Dorsolateral prefrontal cortex (tissue), 122 donors: ENCODE measurements at places on chromosomes 5 and 9. TPM values are rescaled to one million over a fixed set of nuclear protein-coding genes. Genes with fewer than 3 reads are reported as not detected.

- no peak for DNase-seq
Measured at GRCh38 chr9:119838210-119838609, 469.0 kb upstream of the BRINP1 start.

GRCh38 chr5:90547072-90547536, 11.5 kb upstream of the ADGRV1 start:
- no peak for DNase-seq

The ALDH1A1 gene
- total RNA-seq: 54.7 TPM

GRCh38 chr5:137581776-137582175, 82.7 kb upstream of the SPOCK1 start:
- no peak for DNase-seq

- DNase-seq: no peak
Measured at GRCh38 chr9:106708475-106709146, 154.4 kb upstream of the ZNF462 start.

- DNase-seq: no peak
Measured at GRCh38 chr5:179869101-179869500, 10.5 kb upstream of the MRNIP start.

The LIX1 gene
- 29.2 TPM for total RNA-seq

DNA sequence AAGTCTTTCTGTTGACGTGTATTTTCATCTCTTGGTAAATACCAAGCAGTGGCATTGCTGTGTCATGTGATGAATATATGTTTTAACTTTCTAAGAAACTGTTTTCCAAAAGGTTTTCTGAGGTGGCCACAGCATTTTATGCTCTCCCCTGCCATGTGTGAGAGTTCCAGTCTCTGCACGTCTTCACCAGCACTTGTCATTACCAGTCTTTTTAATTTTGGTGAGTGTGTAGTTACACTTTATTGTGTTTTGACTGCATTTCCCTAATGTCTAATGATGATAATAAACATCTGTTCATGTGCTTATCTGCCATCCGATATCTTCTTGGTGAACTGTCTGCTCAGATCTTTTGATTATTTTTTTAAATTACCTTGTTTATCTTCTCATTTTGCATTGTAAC, 27.4 kb upstream of the GADD45G start:
- no peak for DNase-seq

DNA sequence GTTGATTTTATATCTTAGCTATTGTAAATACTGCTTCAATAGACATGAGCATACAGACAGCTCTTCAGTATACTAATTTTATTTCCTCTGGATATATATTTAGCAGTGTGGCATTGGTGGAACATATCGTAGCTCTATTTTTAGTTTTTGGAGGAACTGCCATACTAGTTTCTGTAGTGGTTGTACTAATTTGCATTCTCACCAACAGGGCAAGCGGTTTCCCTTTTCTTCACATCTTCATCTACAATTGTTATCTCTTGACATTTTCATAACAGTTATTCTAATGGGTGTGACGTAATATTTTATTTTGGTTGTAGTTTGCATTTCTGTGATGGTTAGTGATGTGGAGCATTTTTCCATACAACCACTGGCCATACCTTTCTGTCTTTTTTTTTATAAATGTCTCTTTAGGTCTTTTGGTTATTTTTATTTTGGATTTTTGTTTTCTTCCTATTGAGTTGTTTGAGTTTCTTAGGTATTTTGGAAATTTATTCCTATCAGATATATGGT, 32.5 kb downstream of the TAF11L14 start:
- no peak for DNase-seq

The URM1 gene
- total RNA-seq: 49.7 TPM

The GLT6D1 gene
- total RNA-seq: not detected

GRCh38 chr5:126053630-126054029, 369.6 kb upstream of the GRAMD2B start:
- DNase-seq: no peak

The GABBR2 gene
- total RNA-seq: 165 TPM

The HSD17B4 gene
- 264 TPM for total RNA-seq

DNA sequence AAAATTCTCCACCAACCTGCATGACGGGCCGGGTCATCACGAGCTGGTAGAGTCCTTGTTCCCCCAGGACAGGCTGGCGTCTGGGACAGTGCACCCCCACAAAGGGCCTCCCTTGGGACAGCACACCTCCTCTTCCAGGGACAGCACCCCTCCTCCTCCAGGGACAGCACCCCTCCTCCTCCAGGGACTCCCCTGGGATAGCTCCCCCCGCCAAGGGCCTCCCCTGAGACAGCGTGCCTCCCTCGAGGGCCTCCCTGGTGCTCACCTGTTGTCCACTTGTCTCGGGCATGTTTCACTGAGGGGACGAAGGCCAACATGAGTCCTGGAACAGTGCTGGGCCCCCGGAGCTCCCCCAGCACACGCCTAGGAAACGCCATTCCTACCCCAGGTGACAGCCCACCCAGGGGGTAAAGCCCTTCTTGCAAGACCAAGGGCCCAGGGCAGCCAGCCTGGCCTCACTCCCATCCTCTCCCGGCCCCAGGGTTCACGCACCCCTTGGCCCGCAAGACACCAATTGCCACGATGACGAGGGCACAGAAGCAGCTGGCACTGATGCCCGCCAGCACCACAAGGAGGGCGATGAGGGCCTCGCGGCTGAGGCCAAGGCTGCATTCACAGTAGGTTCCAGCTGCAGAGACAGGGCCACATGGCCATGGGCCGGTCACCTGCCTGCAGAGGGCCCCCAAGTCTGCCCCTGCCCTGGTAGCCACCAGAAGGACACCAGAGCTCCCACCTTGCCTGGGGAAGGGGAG, 531 bp downstream of the TMEM210 start:
- no peak for DNase-seq

GRCh38 chr9:74953235-74953751, 581 bp upstream of the C9orf40 start:
- DNase-seq: no peak

GRCh38 chr5:50867140-50867539, 200.7 kb downstream of the PARP8 start:
- DNase-seq: no peak

DNA sequence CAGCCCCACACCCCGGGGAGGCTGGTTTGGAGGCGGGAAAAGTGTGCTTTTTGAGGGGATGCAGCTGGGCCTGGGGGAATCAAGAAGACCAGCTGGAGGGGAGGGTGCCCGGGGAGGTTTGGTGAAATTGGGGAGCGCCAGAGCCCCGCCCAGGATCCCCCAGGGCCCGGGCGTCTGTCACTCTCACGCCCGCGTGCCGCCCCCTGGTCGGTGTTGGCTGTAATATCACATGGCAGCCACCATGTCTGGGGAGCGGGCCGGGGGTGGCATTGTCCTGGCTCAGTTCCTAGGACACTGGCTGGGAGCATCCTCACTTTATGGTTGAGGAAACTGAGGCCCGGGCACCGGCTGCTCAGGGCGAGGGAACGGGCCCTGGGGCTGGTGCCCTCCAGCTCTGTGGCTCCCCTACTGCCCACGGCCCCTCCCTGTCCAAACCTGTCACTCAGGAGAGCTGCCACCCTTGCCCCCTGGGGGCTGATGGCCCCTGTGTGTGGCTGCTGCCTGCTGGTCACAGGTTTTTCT, 27.5 kb downstream of the ASS1 start:
- no peak for DNase-seq

- no peak for DNase-seq
Measured at GRCh38 chr9:73173557-73174329, 22.1 kb downstream of the ANXA1 start.

The TMC1 gene
- 1.6 TPM for total RNA-seq

The TNFSF15 gene
- total RNA-seq: not detected

The TMEM252 gene
- total RNA-seq: not detected

DNA sequence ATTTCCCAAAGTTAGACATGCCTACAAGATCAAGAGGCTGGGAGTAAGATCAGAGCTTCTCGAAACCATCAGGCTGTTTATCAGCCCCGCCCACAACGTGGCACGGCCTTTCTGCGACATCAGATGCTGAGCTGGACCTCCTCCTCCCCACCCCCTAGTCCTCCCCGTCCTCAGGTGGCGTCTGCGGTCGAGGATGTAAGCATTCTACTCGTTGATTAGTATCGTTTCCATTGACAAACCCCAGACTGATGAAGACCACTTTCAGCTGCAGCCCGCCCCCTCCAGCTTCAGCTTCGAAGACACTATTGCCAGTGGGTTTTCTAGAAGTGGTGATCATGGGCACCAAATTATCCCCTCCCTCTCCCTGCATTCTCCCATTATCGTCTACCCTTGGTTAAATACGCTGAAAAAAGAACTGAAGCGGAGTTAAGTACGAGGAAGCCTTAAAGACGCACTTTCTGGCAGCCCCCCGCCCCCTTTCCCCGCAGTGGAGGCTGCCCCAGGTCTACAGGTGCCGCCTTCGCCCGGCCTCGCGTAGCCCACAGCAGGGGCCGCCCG, 1.1 kb downstream of the PPIC start:
- DNase-seq: no peak

GRCh38 chr9:83665580-83666200, 42.1 kb downstream of the UBQLN1 start:
- DNase-seq: no peak
